Astrocyte of the cerebellum (primary cell): ENCODE measurements at places on chromosomes 6 and 20.

DNA sequence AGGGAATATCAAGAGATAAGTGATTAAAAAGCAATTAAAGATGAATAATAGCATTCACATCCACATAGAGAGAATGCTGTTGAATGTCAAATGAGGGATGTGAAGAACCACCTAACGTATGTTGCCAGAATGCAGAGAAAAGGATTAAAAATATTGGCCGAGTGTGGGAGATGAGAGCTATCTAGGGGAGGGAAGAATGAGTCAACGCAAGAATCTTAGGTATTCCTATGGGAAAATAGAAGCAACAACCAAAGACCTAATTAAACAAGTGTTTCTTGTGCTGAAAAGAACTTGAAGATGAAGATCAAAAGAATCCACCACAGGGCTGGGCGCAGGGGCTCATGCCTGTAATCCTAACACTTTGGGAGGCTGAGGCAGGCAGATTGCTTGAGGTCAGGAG is 12.2 kb upstream of the RSPH3 start:
- DNase-seq = no peak

DNA sequence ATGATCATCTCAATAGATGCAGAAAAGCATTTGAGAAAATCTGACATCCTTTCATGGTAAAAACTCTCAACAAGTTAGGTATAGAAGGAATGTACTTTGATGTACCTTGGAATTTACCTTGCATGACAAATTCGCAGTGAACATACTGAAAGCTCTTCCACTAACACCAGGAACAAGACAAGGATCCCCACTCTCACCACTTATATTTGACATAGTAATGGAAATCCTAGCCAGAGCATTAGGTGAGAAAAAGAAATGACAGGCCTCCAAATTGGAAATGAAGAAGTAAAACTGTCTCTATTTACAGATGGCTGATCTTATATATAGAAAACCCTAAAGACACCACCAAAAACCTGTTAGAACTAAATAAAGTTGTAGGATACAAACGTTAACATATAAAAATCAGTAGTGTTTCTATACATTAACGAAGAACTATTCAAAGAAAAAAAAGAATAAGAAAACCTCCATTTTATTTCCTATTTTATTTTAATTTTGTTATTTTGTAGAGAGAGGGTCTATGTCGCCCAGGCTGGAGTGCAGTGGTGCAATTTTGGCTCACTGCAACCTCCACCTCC is 26.9 kb downstream of the PCNA start:
- no peak for DNase-seq

DNA sequence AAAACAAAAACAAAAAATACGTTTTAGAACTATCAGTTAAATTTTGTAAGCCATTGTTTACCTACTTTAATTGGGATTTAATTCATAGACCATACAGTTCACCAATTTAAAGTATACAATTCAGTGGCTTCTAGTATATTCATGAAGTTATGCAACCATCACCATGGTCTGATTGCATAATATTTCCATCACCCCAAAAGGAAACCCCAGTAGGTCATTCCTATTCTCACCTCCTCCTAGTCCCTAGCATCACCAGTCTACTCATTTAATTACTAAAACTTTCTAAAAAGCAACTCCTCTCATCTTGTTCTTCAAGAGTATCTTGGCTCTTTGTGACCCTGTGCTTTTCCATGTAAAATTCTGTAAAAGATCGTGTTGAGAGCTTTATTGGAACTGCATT is 60.2 kb downstream of the ASXL1 start:
- DNase-seq = no peak

DNA sequence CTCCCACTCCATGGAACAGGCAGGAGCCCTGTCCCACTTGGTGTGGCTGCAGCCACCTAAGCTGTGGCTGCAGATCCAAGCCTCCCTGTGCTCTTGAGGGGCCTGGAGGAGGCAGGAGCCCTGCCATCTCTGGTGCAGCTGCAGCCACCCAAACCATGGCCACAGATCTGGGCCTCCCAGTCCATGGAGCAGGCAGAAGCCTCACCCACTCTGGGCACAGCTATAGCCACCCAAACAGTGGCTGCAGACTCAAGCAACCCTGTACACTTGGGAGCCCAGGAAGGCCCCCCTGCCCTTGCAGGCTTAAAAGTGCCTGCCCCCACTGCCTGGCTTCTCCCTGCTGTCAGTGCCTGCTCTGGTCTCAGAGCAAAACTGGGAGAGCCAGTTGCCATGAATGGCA is 320.3 kb downstream of the RFPL4B start:
- no peak for DNase-seq

GRCh38 chr20:4725263-4725550 is 3.5 kb downstream of the PRND start:
- no peak for DNase-seq

GRCh38 chr6:21522143-21522747 is 71.3 kb upstream of the SOX4 start:
- DNase-seq = no peak

- peak; percentile 66 for DNase-seq
Measured at GRCh38 chr6:137832110-137832509, 34.9 kb upstream of the TNFAIP3 start.

DNA sequence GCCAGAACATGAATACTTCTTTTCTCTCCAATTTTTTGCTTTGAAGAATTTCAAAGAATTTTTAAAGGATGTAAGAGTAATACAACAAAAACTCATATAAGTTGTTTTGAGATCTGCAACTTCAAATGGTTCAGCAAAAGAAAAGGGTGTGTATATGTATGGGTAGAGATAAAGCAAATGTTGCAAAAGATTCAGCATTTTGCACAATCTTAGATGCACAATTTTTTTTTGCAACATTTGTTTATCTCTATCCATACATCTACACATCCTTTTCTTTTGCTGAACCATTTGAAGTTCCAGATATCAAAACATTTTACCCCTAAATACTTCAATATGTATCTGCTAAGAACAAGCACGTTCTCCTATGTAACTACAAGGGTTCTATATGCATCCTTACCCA is 47.4 kb upstream of the FAM83C start:
- no peak for DNase-seq

DNA sequence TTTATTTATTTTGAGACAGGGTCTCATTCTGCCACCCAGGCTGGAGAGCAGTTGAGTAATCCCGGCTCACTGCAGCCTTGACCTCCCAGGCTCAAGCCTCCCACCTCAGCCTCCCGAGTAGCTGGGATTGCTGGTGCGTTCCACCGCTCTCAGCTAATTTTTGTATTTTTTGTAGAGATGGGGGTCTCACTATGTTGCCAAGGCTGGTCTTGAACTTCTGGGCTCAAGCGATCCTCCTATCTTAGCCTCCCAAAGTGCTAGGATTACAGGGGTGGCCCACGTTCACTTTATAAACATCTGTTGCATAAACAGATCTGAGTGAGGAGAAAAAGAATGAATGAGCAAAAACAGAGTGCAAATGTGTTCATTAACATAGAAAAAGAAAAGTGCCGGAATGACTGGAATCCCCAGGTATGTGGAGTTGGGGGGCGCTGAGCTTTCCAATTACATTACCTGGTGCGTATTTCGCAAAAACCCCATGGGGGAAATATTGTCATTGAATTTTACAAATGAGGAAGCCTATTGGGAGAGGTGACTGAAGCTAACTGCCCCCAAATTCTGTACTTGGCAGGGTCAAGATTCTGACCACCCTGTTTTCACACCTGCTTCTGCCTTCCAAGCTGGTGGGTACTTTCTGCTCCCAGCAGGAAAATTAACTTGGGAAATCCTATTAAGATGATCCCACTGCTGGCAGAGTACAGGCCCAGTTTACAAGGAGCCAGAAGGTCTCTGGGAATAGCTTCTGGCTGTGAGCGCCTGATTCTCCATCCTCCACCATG is 207.7 kb upstream of the JARID2 start:
- no peak for DNase-seq

DNA sequence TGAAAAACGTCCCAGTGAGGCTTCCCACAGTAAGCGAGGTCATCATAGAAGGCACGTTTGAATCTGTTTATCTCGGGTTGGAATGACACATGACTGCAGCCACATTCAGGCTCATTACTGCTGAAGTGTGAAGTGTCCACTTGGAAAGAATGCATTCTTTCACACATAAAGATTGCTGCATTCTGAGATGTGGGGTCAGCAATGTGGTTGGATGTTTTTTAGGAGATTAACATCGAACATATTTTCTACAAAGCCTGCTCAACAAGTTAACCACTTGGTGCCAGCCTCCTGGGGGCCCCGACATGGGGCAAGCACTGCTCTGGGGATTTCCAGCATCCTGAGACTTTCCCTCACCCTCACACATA is 79.9 kb downstream of the BMP6 start:
- DNase-seq = no peak

GRCh38 chr20:36959242-36959641 is 7.7 kb upstream of the SAMHD1 start:
- DNase-seq = no peak

DNA sequence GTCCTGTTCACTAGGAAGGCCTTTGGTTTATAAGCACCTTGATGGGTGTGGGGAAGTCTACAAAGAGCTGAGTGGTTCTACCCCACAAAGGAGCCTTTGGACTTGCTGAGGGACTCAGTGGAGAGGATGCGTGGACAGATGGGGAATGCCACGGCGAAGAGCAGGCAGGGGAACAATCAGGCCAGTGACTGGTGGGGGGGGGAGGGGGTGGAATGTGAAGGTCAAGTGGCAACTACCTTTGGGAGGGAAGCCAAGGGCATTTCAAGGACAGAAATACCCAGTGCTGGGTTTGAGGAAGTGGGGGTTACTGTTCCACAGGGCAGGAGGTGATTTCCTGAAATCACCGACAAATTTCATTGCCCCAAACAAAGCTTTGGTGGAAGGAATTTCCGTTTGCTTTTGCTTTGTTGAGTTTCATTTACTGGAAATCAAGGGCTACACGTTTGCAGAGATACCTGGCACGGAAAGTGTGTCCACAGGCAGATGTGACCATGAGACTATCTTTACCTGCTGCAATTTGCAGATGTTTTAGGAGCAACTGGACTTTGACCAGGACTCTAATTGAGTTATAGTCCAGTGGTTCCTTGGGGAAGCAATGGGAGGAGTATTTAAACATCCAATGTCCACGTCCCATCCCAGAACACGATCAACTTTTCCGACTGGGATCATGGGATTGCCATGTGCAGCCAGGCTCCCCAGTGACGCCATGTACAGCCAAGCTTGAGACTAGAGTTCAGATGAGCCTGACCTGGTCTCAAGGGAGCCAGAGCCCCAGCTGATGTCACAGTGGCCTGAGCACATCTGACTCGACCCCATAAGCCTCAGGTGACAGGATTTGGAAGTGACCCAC is 8.0 kb downstream of the CST3 start:
- no peak for DNase-seq

DNA sequence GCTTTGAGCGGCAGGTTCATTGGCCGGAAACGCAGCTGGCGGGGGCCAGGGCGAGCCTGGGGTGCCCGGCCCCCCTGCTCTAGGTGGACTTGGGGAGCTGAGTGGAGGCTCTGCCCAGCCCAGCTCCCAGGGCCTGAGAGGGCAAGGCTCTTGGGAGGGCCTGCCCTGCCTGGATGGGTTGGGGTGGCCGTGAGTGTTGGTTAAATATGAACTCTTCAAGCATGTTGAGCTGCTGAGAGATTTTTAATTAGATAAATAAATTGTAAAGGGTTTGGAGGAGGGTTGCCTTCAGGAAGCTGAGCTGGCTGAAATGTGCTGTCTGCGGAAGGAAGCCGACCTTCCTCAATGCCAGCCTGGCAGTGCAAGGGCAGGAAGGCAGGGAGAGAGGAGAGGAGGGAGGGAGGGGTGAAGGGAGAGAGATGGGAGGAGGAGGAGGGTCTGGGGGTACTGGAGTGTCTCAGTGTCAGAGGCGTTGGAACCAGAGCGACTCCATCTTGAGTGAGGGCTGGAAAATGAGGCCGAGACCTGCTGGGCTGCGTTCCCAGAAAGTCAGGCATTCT is 39.4 kb upstream of the PMEPA1 start:
- DNase-seq = no peak

DNA sequence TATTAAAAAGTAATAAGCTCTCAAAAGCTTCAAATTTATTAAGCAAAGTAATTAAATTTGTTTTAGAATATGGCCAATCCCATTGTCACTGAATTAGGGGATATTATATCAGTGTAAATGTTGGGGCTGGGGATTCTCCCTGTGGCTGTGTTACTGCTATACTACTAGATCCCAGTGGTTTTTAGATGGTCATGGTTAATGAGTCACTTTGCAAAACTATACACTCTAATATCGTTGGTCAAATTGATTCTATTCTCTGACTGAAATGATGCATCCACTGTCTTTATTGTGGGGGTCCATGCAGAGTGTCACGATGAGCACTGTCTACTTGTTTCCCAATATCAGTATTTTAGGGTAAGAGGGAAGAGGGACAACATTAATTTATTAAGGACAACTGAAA is 336.9 kb upstream of the PREP start:
- DNase-seq = no peak

- no peak for DNase-seq
Measured at GRCh38 chr20:37295595-37295994, 6.1 kb downstream of the MANBAL start.

- DNase-seq = no peak
Measured at GRCh38 chr6:96276305-96276704, 245.3 kb upstream of the UFL1 start.

GRCh38 chr6:140542863-140543262 is 1168.4 kb upstream of the CITED2 start:
- DNase-seq = no peak

DNA sequence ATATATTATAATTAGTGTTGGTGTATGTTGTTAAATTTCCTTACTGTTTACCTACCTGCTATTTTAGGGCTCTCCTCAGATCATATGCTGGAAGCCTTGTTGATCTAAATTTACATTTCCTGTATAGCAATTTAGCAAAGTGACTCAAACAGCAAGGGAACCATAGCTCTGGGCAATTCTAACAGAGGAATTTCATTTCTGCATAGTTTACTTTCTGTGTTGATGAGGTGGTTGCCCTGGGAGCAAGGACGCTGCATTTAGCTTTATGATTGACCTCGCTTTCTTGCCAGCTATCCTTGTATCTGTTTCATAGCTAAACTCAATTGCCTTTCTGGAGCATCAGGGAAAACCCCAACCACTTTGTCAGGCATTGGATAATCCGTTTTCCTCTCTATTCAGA is 810.8 kb downstream of the GRIK2 start:
- DNase-seq = no peak

- DNase-seq = no peak
Measured at GRCh38 chr20:51221103-51221502, 198.2 kb upstream of the KCNG1 start.

DNA sequence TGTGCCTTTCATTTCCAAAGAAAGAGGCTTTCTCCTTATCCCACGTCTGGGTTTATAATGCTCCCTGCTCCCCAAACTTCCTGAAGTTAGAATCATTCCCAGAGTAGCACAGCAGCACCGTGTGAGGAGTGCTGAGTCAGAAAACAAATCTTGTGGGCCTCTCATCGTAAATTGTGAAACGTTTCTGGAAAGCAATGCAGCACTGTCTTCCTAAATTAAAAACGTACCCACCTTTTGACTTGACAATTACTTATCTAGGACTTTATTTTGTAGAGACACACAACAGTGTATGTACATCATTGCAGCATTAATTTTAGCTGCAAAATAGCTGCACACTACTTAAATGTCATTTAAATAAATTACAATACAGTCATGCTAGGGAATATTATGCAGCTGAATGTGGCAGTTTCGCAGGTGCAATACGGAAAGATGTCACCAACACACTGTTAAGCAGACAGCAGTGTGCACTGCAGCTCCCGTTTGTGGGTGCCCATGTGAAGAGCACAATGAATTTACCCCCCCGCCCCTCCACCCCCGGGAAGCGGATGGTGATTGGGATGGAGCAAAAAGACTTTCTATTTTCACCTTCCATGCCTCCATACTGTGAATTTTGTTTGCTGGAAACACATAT is 30.8 kb downstream of the RRBP1 start:
- DNase-seq = no peak
